SK-MEL-5 (cell line): ENCODE measurements at places on chromosomes 2 and 18.
A peak's percentile ranks its signal among the peaks of the same experiment; 100 is the strongest.

DNA sequence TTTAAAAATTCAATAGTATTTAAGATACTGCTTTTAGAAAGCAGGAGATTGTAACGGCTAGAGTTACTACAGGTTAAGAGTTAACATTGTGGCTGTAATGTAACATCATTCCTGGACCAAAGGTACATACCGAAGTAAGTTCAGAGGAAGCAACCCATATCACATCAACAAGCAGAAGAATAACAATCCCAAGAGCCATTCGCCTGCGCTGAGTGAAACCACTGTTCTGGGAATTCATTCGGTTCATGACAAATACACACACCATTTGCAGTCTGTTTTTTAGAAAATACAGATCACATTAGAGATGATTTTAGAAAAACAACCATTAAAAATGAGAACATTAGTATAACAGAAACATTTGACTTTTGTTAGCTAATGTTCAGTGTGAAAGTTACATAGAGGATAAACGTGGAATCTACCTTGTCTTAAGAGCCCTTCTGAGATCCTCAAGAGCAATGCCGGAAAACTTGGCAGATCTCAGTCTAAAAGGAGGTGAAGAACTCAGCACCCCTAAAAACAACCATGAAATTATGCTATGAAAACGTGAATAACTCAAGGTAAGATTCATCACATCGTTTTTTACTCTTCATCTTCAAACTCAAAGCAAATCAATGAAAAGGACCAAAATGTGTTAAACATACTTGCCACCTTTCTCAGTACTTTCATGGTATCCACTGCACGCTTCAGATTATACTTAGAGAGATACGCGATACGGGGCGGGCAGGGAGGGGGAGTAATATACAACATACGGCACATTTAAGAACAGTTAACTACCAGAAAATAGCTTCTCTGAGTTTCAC lies 1.2 kb downstream of the SLC35F5 start:
- peak; percentile 11 for DNase-seq

DNA sequence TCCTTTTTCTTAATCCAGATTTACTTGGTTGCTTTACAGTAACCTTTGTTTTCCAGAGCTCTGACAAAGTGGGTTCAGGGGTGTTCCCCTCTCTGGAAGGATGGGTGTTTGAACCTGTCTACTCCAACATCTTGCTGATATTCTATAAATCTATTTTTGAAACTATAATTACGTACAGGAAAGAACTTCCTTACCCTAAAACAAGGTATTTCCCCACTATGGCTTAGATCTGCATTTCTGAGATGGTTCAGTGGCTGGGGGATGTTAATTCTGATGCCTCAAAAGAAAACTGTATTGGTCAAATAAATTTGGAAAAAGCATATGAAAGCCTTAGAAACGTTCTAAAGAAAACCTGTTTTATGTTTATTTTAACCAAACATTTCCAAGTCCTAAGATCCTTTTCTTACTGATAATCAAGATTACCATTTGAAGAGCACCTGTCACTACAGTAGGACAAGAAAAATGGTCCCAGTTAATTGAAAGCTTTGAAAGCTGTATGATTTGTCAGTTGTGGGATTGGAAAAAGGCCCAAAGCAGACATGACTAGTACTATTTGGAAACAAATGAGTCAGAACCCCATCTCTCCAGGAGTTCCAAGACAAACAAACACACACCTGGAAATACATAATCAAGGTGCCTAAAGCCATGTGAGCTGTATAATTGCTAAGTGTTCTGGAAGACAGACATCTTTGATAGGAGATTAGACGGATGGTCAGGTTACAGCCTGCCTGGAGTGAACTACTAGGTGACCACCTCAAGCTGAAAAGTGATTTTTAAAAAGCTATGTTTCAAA lies 57.5 kb downstream of the KDM3A start:
- no peak for DNase-seq

- no peak for DNase-seq
These were observed 3.0 kb downstream of the RBM45 start for GRCh38 chr2:178115271-178115670.

GRCh38 chr2:223464071-223464470 lies 138.1 kb downstream of the SCG2 start:
- no peak for DNase-seq

DNA sequence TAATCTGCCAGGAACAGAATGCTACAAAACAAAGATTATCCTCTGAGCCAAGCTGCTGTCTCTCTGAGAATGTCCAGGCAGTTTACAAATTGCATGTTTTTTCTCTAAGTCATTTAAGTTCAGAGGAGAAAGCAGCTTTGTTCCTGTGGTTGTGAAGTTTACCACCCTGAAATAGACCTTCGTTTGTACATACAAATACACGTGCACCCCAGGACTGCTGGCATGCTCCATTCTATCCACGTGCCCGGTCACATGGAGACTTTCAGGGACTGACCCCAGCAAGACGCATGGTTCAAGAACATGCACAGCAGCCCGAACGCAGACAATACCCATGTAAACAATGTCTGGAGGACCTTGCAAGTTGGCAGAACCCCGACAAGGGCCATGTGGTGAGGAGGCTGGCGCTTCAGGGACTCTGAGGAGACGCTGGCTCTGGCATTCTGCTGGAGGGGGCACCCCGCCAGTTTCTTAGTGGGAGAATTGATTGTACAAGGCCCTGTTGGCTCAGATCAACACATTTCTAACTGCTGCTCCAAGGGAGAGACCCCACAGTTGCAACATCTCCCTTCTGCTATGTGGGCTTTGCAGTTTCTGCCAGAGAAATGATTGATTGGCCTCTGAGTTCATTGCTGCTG lies 33.3 kb downstream of the FAM178B start:
- peak; percentile 56 for DNase-seq

GRCh38 chr2:128028668-128029054 lies 802 bp upstream of the SAP130 start:
- no peak for DNase-seq

DNA sequence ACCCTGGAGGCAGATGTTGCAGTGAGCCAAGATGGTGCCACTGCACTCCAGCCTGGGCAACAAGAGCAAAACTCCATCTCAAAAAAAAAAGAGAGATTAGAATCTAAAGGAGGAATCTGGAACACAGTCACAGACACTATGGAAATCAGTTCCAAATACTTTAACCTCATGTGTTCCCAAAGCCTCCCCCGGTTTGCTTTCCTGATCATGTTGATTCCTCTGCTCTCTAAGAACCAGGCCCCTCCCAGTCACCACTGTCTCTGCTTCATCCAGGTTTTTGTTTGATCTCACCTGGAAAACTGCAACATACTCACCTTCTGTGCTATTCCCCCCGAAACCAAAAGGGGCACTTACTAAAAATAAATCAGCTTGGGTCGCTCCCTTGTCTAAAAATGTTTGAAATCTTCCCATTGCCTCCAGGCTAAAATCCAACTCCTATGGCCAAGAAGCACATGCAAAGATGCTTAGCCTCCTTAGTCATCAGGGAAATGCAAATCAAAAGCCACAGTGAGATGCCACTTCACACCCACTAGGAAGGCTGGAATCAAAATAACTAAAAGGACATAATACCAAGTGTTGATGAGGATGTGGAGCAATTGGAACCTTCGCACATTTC lies 6.2 kb upstream of the NEU2 start:
- DNase-seq = no peak
